ENCODE measurements at places on chromosomes 5 and 9.
A peak's percentile ranks its signal among the peaks of the same experiment; 100 is the strongest.

DNA sequence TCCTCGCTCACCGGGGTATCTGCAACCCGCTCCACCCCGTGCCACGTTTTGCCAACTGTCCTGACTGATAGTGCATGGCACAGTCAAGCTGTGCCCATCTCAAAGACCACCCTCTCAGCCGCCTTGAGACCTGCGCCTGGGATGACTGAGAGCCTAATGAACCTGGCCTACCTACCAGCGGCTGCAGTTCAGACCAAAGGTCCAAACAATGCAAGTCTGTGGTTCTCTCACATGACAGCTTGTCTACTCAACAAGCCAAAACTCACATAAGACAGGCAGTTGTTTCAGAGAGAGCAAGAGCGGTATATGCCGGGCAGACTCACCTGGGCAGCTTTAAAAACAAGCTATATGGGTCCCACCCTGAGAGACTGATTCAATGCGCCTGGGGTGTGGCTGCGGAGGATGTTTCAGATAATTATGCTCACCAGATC, 70.5 kb downstream of the EPB41L4B start:
- no peaks in the 10 kb centered on the region for H3K36me3 ChIP-seq
- H3K27ac ChIP-seq, result no peak overlapping the region
- no peak overlapping the region for H3K4me3 ChIP-seq
- no peak for DNase-seq

GRCh38 chr5:28810751-28811136, 1772.4 kb upstream of the CDH9 start:
- H3K27me3 ChIP-seq, result no peaks in the 10 kb centered on the region
- no peaks in the 10 kb centered on the region for H3K36me3 ChIP-seq

- H3K27ac ChIP-seq, result no peak overlapping the region
- no peaks in the 10 kb centered on the region for H3K36me3 ChIP-seq
- peaks cover 3% of the 10 kb centered on the region for H3K4me1 ChIP-seq
- H3K4me3 ChIP-seq, result no peak overlapping the region
- DNase-seq, result no peak
- no peaks in the 10 kb centered on the region for H3K27me3 ChIP-seq
These were observed 90.6 kb upstream of the GRHPR start for GRCh38 chr9:37331871-37332270.

DNA sequence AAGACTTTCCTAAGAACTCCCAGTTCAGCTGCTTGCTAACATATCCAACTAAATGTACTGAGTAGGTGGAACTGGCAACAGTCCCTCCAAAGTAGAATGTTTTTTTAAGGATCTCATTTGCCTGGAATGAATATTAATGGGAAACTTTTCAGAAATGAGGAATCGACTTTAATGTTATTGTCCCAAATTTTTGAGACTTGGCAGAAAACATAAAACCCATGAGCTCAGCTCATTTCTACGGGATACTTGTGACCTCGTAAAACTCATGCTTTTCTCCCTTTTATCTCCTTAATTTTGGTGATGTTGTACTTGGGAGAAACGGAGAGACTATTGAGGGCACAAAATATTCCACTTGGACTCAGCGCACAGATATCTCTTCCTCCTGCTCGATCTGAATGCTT, 296.8 kb downstream of the EBF1 start:
- no peaks in the 10 kb centered on the region for H3K36me3 ChIP-seq
- H3K27ac ChIP-seq, result no peak overlapping the region
- H3K4me1 ChIP-seq, result peaks cover 12% of the 10 kb centered on the region
- no peak for DNase-seq

GRCh38 chr5:24407466-24407865, 237.3 kb downstream of the CDH10 start:
- no peaks in the 10 kb centered on the region for H3K36me3 ChIP-seq
- no peak overlapping the region for H3K27ac ChIP-seq
- no peaks in the 10 kb centered on the region for H3K4me1 ChIP-seq
- H3K4me3 ChIP-seq, result no peak overlapping the region
- H3K27me3 ChIP-seq, result no peaks in the 10 kb centered on the region

- H3K4me3 ChIP-seq, result no peak overlapping the region
- no peaks in the 10 kb centered on the region for H3K27me3 ChIP-seq
- H3K4me1 ChIP-seq, result no peaks in the 10 kb centered on the region
- no peak for DNase-seq
These were observed 38.0 kb downstream of the IQGAP2 start for GRCh38 chr5:76441101-76441500.

DNA sequence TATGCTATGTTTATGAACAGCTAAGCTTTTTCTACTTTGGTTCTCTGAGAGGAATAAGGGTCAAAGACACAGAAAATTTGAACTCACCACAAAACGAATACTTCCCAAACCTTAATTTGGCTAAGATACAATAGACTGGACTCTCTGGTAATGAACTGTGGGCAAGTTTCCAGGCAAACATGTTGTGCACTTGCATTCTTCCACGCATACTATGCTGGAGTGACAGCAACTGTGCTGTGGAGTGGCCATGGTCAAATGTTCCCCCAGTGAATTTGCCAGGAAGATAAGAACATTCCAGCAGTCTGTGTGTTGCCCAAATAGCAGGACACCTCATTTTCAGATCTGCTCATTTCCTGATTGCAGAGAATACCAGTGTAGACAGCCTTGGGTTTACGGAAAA, 275.3 kb upstream of the IL12B start:
- no peaks in the 10 kb centered on the region for H3K4me1 ChIP-seq
- H3K27ac ChIP-seq, result no peak overlapping the region
- no peaks in the 10 kb centered on the region for H3K27me3 ChIP-seq
- no peak for DNase-seq

- no peaks in the 10 kb centered on the region for H3K4me1 ChIP-seq
- H3K27me3 ChIP-seq, result no peaks in the 10 kb centered on the region
- H3K27ac ChIP-seq, result no peak overlapping the region
- no peak for DNase-seq
These were observed 414.0 kb downstream of the ELAVL2 start for GRCh38 chr9:23412046-23412445.

GRCh38 chr5:156186760-156187159, 140.2 kb upstream of the SGCD start:
- H3K36me3 ChIP-seq, result no peaks in the 10 kb centered on the region
- H3K4me1 ChIP-seq, result peaks cover 2% of the 10 kb centered on the region
- no peak for DNase-seq
- H3K27ac ChIP-seq, result no peak overlapping the region
- H3K27me3 ChIP-seq, result no peaks in the 10 kb centered on the region
- H3K4me3 ChIP-seq, result no peak overlapping the region

DNA sequence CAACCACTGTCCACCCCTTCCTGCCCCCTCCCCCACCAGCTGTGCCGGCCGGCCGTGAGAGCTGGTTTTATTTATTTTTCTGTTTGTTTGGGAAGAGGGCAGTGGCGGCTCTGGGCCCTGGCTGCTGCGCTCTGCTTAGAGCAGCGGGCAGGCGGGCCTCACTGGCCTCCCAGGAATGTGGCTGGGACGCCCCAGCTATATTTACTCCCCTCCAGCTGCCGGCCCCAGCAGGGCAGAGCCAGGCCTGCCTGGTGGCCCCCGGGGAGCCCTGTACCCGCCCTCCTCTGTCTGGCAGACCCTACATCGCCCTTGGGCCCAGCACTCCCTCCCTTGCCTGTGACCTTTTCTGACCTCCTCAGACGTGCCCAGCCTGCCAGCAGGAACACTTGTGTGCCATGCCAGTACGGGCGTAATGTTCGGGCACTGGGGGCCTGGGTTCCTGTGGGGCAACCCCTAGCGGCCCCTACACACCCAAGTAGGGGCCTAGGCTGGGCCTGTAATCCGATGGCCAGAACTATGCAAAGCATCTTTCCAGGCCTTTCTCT, 7.7 kb downstream of the CXXC5 start:
- DNase-seq, result peak; percentile 67
- no peaks in the 10 kb centered on the region for H3K36me3 ChIP-seq
- H3K27me3 ChIP-seq, result 0 out of 2 replicates have a peak, but pooled peaks cover 3% of the 10 kb centered on the region
- H3K4me3 ChIP-seq, result no peak overlapping the region
- H3K27ac ChIP-seq, result no peak overlapping the region
- H3K4me1 ChIP-seq, result peaks cover 86% of the 10 kb centered on the region

DNA sequence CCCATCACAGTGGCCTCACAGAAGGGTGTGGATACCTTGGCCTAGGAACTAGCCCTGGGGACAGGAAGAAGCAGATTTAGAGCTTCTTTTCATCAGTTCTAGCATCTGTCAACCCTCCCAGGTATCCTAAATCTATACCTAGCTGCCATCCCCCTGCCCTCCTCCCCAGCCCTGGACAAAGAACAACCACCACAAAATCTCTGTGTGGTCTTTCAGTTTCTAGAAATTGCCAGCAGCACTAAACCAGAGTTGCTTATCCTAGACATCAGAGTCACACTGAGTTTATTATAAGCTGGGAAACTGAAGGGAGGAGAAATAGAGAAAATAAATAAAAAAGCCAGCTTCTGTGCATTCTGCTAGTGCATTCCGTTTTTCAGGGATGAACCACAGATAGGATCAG, 14.6 kb downstream of the CCDC180 start:
- no peak for DNase-seq
- H3K36me3 ChIP-seq, result no peaks in the 10 kb centered on the region
- no peak overlapping the region for H3K4me3 ChIP-seq
- no peak overlapping the region for H3K27ac ChIP-seq

- DNase-seq, result no peak
- no peaks in the 10 kb centered on the region for H3K36me3 ChIP-seq
- H3K27me3 ChIP-seq, result no peaks in the 10 kb centered on the region
- H3K4me1 ChIP-seq, result no peaks in the 10 kb centered on the region
- H3K27ac ChIP-seq, result no peak overlapping the region
These were observed 741.0 kb upstream of the RIOK2 start for GRCh38 chr5:97923997-97924396.

- H3K4me1 ChIP-seq, result no peaks in the 10 kb centered on the region
- no peaks in the 10 kb centered on the region for H3K27me3 ChIP-seq
- no peak overlapping the region for H3K27ac ChIP-seq
- H3K4me3 ChIP-seq, result no peak overlapping the region
- DNase-seq, result no peak
These were observed 2.2 kb upstream of the GARIN3 start for GRCh38 chr5:157168286-157168685.

- H3K4me1 ChIP-seq, result peaks cover 12% of the 10 kb centered on the region
- H3K27me3 ChIP-seq, result no peaks in the 10 kb centered on the region
- H3K27ac ChIP-seq, result no peak overlapping the region
- no peak for DNase-seq
- H3K36me3 ChIP-seq, result no peaks in the 10 kb centered on the region
These were observed 47.0 kb downstream of the EPB41L4B start for GRCh38 chr9:109273869-109274268.

- H3K4me3 ChIP-seq, result no peak overlapping the region
- H3K27me3 ChIP-seq, result no peaks in the 10 kb centered on the region
- peaks cover 8% of the 10 kb centered on the region for H3K4me1 ChIP-seq
- H3K36me3 ChIP-seq, result no peaks in the 10 kb centered on the region
These were observed 570.6 kb upstream of the KLF4 start for GRCh38 chr9:108060175-108060574.

DNA sequence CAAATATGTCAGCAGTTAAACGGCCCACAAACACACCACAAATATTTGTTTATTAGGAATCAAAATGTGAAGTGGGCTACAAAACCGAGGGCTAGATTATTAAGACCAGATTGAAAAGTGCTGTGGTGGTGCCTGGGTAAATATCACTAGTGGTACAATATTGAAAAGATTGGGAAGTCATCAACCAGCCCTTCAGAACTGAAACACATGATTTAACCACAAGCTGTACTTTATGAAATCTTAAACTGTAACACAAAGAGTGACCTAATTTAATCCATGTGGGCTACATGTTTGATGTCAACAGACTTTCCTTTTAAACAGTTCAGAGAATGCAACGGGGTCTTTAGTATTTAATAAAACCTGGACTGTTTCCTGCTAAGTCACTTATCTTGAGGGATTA, 182.3 kb downstream of the SPATA31D1 start:
- H3K4me1 ChIP-seq, result peaks cover 14% of the 10 kb centered on the region
- no peak overlapping the region for H3K27ac ChIP-seq
- H3K36me3 ChIP-seq, result no peaks in the 10 kb centered on the region
- DNase-seq, result no peak
- no peaks in the 10 kb centered on the region for H3K27me3 ChIP-seq

DNA sequence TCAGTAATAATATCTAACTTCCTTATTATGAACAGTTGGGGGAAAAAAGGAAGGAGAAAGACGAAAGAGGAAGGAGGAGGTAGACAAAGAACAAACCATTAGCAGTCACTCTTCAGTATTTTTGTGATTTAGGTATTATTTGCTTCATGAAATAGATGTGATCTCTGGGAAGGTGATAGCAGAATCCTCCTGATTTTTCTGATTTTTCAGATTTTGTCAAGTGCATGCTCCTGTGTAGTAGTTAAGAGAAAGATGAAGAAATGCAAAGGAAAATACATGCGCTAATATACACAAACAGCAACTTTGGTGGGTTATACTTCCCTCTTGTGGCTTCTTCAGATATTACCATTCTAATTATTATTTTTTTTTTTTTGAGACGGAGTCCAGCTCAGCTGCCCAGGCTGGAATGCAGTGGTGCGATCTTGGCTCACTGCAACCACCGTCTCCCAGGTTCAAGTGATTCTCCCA, 31.6 kb downstream of the LMNB1 start:
- H3K27ac ChIP-seq, result peak overlapping the region; percentile 15
- no peaks in the 10 kb centered on the region for H3K27me3 ChIP-seq
- H3K4me1 ChIP-seq, result no peaks in the 10 kb centered on the region

- H3K4me3 ChIP-seq, result no peak overlapping the region
- peaks cover 4% of the 10 kb centered on the region for H3K27me3 ChIP-seq
- H3K36me3 ChIP-seq, result no peaks in the 10 kb centered on the region
- 0 out of 2 replicates have a peak, but pooled peaks cover 4% of the 10 kb centered on the region for H3K4me1 ChIP-seq
- no peak for DNase-seq
These were observed 23.4 kb upstream of the PSD2 start for GRCh38 chr5:139772089-139772791.

DNA sequence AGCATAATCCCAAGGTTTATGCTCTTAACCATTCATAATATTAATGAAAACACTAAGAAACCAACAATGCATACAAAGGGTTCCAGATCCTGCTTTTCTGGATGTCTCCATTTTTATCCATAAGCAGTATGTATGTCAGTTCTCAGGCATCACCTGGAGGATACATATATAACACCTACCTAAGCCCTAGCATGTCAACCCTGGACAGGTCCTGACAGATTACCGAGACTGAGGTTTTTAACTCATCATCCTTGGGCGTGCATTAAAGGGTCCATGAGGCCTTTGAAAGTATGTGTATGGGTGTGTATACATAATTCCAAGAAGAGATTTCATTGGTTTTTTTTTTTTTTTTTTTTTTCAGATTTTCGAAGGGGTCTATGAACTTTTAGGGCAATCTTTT, 70.6 kb downstream of the SH3TC2 start:
- no peak for DNase-seq
- H3K36me3 ChIP-seq, result no peaks in the 10 kb centered on the region
- H3K27me3 ChIP-seq, result no peaks in the 10 kb centered on the region

DNA sequence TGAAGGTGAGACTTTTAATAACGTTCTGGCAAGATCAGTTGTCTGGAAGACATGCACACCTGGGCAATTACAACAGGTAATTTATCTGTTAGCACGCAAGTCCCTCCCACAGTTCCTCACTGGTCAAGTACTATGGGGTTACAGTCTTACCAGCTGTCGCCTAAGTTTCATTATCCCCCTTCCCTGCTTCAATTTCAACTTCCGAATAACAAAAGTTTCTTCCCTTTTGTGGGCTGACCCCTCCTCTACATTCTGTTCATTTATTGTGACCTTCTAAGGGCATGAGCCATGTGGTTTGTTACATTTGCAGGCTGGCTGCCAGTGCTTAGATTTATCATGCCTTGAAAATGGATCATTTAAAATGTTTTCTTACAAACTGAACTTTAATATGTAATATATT, 16.5 kb downstream of the GAPT start:
- no peak overlapping the region for H3K27ac ChIP-seq
- H3K27me3 ChIP-seq, result no peaks in the 10 kb centered on the region
- no peak overlapping the region for H3K4me3 ChIP-seq
- peak; percentile 30 for DNase-seq

Data from GM23338 (cell line).